ENCODE measurements at places on chromosomes 6 and 20.

DNA sequence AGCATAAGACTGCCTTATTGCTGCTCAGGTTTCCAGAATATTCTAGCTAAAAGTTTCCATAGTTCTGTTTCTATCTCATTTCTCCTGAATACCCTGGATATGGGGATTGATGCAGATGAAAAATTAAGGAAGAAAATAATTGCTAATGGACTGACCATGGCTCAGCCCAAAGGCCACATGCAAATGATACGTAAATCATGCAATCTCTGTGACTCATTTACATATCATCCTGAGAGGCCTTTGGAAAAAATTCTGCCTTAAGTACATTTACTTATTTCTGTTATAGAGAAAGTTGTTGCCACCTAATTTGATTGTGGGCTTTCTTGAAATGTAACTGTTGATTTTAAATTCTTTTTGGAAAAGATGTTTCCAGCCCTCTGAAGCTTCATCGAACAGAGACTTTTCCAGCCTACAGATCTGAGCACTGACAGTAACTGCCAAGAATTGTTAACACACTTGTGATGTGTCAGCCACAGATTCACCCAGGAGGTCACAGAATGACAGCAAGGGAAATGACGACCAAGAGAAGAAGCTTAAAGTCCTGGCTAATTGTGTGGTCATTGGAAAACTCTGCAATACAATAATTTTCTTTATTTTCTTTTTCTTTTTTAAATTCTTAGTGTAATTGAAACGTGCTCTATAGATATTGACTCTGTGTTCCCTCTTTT is 174.8 kb downstream of the DOK5 start:
- no peak for DNase-seq

DNA sequence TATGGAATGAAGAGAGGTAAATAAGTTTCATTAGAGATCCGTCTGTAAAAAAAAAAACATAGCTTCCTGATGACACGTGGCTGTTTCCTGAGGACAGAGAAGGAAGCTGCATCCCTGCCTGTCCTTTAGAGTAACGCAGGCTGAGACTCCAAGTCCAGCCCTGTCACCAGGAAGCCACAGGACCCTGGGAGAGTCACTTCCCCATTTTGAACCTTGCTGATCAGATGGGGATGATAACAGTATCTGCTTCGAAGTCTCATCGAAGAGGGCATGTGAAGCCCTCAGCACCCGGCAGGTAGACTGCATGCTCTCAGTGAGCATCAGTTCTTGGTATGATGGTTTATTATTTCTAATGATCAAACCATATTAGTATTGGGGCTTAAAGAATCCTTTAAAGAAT is 139.1 kb upstream of the KCNG1 start:
- DNase-seq, result no peak

DNA sequence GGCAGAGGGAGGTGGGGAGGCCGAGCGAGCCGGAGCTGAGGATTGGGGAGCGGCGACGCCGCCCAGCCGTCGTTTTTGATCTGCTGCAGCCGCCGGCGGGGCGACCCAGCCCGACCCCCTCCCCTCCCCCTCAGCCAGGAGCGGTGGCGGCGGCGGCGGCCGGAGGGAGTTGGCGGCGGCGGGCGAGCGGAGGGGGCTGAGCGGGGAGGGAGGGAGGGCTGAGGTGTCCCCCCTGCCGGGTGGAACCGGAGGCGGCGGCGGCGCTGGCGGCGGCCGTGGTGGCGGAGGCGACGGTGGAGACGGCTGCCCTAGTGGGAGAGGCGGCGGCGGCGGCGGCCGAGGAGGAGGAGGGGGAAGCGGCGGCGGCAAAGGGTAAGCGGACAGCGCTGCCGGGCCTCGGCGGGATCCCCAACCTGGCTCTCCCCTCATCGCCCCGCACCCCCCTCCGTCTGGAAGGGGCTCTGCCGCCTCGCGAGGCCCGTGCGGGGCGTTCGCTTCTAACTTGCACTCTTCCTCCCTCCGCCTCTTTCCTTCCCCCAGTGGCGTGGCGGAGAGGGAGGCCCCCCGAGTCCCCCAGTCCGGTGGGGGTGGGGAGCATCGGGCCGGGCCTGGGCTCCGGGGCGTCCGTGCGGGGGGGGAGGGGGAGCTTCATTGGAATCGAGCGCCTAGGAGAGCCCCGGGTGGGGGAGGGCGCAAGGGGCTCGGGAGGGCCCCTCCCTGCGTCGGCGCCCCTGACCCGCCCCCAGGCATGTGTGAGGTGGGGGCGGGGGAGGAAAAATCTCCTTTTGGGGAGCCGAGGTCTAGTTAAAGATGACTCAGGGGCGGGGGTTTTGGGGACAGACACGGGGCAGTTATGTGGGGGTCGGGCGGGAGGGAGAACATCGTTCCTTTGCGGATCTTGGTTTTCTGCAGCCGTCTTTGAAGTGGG is at the start of gene TAB2:
Gene TAB2, plus strand, starts transcription at position 69 of the 928 bp plus-strand sequence. CDS start 52,286 bp downstream, outside the sequence.
- peak; percentile 23 for DNase-seq

- DNase-seq, result no peak
These were observed 1023.6 kb upstream of the CITED2 start for GRCh38 chr6:140398076-140398475.

DNA sequence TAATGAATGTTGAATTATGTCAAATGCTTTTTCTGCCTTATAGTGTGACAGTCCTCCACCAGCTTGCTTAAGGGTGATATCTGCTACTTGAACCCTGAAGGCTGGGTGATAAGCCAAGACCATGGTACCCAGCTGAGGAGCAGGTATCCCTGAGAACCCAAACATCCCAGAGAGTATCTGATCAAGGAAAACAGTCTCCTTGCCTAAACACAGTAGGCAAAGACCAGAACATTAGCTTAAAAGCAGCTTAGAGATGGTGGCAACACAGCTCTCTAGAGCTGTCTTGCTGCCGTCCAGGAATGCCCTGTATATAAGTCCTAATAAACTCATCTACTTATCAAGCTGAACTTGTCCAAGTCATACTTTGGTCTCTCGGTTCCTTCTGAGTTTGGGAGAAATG is 127.7 kb upstream of the PRSS16 start:
- DNase-seq, result no peak

DNA sequence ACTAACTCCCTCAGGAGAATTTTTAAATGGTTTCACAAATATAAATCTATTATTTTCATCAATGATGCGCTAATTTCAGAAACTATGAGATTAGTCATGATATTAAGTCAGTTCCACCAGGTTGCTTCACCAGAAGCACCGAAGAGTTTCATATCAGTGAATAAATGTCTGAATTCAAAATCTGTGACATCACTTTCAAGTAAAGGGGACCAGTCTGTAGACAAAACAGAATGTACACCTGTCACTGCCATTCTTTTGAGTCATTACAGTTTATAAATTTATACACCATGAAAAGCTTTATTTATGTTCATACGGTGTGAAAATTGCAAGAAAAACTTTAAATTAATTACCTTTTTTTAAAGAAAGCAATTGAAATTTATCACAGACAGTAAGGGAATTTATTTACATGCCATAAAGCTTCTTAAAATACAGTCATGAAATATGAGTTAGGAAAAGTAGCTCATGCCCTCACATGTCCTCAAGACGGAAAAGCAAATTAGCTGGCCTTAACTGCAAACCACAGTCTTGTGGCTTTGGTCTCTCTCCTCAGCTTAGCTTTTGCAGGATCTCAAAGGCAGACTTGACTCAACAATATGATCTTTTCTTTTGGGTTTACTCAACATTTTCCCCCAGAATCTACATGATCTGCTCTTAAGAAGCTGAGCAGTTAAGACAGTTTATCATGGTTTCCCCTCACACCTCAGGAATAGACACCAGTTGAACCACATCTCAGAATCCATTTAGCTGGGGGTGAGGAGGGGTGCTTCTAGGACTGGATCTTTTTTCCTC is 177.7 kb upstream of the MCHR2 start:
- no peak for DNase-seq

GRCh38 chr6:16698162-16698533 is 63.1 kb downstream of the ATXN1 start:
- DNase-seq, result no peak

- no peak for DNase-seq
These were observed 7.5 kb upstream of the AAR2 start for GRCh38 chr20:36228770-36229169.

- DNase-seq, result peak; percentile 82
These were observed 1212.1 kb upstream of the CITED2 start for GRCh38 chr6:140586426-140587061.

DNA sequence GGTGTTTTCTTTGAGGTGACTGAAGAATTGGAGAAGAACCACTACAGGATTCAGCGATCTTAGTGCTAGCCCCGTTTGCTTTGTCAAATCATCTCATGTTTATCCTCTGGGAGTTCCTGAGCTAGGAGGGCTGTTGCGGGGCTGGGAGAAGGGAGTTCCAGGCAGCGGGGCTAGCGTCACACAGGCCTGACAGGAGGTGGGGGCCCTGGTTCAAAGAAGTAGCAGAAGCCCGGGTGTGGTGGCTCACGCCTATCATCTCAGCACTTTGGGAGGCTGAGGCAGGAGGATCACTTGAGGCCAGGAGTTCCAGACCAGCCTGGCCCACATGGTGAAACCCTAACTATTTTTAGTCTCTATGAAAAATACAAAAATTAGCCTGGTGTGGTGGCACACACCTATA is 33.2 kb upstream of the SULF2 start:
- DNase-seq, result no peak

DNA sequence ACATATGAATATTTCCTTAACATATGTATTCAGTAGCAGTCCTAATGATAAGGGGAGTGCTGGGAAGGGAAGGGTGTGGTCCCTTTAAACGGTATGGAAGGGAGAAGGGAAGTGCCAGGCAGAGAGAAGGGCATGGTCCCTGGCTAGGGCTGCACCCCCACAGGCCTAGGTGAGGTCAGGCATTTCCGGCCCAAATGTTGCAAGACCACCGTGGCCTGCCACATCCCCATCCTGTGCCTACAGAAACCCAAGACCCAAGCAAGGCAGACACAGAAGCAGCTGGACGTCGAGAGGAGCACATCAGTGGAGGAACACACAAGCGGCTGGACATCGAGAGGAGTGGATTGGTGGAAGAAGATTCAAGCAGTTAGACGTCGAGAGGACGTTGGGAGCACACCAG is 5.9 kb downstream of the RRAGD start:
- DNase-seq, result no peak

DNA sequence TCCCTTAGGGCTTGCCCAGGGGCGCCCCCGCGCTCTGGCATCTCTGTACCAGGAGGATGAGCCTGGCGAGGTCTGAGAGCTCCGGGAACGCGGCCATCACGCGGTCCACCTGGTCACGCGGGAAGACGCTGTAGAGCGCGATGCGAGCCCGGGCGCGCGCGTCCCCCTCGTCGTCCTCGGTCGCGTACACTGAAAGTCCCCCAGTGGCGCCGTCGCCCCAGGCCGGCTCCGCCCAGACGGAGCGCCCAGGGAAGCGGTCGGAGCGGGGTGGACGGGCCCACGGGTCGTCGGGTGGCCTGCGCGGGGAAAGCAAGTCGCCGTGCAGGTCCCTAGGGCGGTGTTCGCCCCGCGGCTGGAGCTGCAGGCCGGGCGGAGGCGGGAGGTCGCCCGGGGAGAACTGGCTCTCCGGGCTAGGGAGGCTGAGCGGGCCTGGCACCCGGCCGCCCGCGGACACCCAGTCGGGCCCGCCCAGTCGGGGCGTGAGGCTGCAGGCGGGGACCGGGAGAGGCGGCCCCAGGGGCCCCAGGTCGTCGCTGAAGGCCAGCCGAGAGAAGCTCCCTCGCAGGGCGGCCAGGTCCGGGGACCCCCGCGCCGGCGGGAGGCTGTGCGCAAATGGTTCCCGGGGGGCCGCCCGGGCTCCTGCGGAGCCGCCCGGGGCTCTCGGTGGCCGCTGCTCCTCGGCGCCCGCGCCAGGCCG is 34.0 kb downstream of the ZC3H12D start:
- no peak for DNase-seq

- peak; percentile 87 for DNase-seq
These were observed 83.8 kb upstream of the FOXO3 start for GRCh38 chr6:108476847-108477430.

GRCh38 chr6:4712291-4712690 is 63.9 kb upstream of the CDYL start:
- no peak for DNase-seq

DNA sequence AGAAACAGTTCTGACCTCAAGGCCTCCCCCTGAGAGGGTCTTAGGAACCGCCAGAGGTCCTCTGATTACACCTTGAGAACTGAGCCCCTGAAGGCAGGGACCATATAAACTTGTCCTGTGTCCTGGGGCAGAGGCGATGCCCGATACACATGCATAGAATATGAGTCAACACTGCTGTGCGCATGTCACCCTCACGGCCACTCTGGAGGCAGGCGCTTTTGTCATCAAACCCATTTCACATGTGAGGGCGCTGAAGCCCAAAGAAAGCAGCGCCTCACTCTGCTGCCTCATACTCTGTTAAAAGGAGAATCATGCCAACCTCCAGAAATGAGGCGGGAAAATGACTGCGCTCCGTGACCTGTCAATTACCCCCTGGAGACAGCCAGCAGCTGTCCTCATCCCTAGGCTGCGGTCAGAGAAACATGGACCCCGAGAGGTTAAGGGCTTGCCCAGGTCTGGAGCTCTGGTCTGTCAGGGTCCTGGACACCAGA is 158.3 kb downstream of the GRM4 start:
- DNase-seq, result no peak

GRCh38 chr20:20217621-20218020 is 150.3 kb upstream of the INSM1 start:
- DNase-seq, result no peak

GRCh38 chr20:25471020-25471419 is 63.5 kb downstream of the GINS1 start:
- no peak for DNase-seq

GRCh38 chr20:16528078-16528477 is 45.2 kb downstream of the KIF16B start:
- peak; percentile 92 for DNase-seq

GRCh38 chr6:88725111-88725975 is 238.1 kb downstream of the RNGTT start:
- DNase-seq, result no peak

- DNase-seq, result peak; percentile 51
These were observed 17.3 kb upstream of the TENT5A start for GRCh38 chr6:81769824-81770223.

GRCh38 chr6:44925100-44925739 is 402.9 kb upstream of the RUNX2 start:
- DNase-seq, result peak; percentile 42

DNA sequence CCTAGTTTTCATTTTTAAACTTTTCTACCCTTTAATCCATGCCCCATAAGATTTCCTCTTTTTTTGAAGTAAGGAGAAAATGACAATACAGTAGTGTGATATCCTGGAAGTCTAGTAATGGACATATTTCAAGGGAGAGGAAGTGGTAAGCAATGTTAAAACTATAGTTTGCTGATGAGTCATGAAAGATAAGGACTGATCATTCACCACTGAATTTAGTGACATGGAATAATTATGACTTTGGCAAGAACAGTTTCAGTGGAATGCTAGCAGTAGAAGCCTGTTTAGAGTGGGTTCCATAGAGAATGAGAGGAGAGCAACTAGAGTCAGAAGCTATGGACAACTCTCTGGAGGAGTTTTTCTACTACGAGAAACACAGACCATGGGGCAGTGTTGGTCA is 24.9 kb upstream of the SLC2A12 start:
- DNase-seq, result no peak

GRCh38 chr6:111562246-111562645 is 43.4 kb downstream of the TRAF3IP2 start:
- no peak for DNase-seq

Data from NCI-H1105 (cell line).